ENCODE measurements at places on chromosomes 16 and 17.

GRCh38 chr16:13772782-13773181 lies 147.2 kb upstream of the ERCC4 start:
- DNase-seq, result no peak

DNA sequence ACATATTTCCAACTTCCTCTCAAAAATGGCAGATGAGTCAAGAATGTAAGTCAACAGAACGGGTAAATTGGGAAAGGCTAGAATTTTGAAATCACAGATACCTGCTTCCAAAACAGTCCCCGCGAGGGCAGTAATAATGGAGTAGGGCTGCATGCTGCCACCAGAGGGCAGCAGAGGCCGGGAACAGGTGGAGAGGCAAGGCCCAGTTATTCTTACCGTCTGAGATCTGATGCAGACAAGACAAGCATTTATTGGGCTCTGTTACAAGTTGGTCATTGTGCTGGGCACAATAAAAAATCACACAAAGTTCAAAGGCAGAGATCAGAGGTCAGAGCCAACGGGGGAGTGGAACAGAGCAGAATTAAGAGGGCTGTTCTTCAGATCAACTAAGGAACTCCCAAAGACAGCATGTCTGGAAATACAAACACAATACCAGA lies 8.8 kb upstream of the MLKL start:
- DNase-seq, result no peak

DNA sequence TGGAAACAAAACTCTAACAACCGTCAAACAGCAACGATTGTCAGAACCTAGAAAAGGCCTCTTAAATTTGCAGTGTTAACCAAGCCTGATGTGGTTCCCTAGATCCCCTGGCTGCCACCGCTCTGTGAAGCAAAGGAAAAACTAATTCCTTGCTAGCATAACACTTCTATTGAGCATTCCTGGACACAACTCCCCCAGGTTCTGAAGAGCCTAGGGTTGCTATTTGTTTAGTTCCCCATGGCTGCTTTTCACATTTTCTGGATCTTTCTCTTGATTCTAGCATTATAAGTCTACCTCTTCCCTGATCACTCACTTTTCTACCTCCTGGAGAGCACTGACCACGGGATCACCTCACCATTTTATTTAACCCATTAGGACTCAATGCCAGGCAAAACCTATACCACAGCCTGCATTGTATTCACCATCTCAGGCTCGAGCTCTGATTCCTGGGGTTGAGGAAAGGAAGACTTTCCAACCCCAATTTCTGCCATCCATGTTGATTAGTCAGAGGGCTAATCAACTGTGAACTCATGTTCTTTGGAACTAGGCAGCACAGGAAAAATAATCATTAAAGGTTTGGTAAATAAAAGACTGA lies 692 bp upstream of the KCNJ16 start:
- no peak for DNase-seq

DNA sequence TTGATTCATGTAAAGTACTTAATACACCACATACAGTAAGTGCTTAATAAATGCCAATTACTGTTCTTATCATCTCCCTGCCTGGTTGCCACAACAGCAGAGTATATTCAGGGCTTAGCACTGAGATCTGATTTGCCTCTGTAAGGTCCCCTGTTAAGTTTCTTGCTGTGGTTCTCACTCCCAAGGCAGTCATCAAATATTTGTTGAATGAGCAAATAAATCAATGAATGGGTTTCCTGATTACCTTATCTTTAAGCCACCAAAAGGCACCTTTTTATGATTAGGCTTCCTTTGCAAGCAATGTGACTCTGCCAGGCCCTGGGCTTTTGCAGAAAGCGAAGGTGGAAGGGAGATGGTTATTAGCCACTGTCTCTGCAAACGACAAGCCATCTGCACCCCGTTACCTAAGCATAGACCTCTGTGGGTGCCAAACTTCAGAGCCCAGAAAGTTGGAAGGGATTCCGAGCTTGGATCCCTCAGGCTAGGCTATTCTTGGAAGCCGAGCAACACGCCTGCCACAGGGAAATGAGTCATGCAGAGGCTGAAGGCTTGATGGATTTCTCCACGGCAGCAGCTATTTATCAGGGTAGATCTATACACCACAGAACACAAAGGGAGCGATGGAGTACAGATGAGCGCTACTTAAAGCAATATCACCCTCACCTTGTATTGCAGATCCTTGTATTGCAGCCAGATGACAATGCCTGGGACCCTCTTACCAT lies 102.0 kb downstream of the GRIN2A start:
- no peak for DNase-seq

DNA sequence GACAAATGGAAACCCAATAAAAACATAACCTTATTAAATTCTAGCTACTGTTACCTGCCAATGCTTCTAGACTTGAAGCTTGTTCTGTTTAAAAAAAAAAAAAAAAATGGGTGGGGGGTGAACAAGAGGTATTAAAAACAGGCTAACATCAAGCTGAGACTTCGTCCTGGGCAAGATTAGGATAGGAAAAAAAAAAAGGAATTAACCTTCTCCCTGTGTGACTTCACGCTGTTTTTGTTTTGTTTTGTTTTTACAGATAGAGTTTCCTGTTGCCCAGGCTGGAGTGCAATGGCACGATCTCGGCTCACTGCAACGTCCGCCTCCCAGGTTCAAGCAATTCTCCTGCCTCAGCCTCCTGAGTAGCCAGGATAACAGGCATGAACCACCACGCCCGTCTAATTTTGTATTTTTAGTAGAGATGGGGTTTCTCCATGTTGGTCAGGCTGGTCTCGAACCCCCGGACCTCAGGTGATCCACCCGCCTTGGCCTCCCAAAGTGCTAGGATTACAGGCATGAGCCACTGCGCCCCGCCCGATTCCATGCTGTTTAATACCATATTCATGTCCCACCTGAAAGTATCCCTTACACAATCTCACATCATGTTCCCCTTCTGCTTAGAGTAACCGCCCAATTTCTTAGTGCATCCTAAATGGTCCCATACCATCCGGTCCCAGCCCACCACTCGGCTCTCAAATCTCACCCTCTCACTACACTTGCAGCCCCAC lies 2.2 kb downstream of the USP31 start:
- no peak for DNase-seq

DNA sequence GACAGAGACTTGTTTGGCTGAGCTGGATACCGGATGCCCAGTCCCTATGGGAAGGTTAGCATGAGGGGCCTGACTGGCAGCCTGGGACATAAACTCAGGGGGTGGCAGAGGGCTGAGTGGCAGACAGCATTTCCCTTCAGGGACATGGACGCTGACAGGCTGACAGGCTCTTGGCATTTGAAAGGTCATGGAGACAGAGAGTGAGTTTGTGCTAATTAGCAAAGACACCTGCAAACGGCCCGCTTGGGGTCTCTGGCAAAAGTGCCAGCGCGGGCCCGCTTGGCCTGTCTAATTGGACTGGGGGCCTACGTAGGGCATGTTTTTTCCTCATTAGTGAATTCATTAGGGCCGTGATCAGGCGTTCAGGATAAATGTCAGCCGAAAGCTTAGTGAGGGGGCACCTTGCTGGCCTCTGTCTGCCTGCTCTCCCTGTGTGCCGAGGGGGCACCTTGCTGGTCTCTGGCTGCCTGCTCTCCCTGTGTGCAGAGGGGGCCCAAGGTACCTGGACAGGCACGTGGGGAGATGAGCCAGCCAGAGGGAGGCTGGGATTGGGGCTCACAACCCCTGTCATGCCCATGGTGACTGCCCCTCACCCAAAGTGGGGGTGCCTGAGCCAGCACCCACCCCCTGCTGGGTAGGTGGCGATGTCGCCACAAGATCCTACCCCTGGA lies 7.7 kb downstream of the NECAB2 start:
- DNase-seq, result no peak

- DNase-seq, result no peak
Measured at GRCh38 chr17:683499-684254, 31.0 kb downstream of the VPS53 start.

DNA sequence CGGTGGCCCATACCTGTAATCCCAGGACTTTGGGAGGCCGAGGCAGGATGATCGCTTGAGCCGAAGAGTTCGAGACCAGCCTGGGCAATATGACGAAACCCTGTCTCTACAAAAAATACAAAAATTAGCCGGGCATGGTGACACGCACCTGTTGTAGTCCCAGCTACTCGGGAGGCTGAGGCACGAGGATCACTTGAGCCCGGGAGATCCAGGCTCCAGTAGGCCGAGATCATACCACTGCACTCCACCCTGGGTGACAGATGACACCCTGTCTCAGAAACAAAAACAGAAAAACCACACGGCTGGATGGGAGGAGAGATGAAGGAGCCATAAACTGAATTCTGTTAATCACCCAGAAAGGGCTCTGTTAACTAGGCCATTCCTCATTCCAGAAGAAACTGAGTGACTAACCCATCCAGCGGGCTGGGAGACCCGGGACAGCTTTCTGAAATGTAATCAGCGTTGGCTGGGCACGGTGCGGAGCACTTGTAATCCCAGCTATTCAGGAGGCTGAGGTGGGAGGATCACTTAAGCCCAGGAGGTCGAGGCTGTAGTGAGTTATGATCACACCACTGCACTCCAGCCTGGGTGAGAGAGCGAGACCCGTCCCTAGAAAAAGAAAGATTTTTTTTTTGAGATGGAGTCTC lies 641 bp upstream of the NT5C3B start:
- no peak for DNase-seq

DNA sequence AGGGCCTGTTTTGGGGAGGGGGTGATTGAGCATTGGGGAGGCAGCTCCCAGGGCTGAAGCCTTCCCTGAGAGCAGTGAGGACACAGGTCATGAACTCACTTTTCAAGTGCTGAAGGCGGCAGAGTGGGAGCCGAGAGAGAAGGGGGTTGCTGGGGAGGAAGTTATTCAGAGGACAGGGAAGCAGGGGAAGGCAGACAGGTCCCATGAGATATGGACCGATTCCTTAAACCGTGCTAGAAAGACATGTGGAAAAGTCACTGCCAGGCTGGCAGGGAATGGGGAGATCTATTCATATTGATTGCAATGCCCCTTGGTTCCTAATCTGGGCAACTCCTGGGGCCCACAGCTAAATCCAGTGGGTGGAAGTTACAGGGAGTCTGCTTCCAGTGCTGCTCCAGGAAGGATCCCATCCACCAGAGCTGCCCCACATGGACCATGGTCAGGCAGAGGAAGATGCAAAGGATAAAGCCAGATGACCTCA lies 1.1 kb downstream of the CCL4 start:
- DNase-seq, result no peak

DNA sequence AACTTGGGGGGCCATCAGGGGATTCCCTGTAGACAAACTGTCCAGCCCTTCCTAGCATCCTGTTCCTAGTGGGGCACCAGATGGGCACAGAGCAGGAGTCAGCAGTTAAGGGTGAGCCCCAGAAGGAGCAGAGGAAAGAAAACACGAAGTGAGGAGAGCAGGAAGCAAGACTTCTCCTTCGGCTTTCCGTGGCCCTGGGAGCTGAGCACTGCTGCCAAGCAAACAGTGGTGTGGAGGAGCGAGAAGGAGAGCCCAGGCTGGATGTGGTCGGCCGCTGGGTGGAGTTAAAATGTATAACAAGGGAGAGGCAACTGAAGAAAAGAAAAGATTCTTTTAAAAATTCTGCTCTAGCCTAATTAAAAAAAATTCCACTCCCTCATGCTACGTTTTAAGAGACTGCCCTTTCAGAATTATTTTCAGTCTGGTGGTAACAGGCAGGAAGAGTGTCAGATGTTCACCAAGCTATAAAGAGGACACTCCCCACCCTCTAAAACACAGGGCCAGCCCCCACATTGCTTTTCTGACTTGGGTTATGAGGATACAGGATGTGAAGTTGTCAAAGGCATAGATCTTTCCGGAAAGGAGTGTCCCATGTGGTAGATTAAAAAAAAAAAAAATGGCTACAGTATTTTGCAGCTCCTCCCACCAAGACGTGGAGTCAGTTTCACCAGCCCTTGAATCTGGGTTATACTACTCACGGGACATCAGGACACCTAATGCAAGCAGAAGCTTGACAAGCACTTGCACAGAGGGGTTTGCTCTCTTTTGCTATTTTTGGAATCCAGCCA lies 74.9 kb upstream of the ZFHX3 start:
- DNase-seq, result no peak

- DNase-seq, result no peak
Measured at GRCh38 chr17:2445638-2446037, 44.8 kb upstream of the MNT start.

- no peak for DNase-seq
Measured at GRCh38 chr16:89314357-89314756, 96.9 kb downstream of the ZNF778 start.

DNA sequence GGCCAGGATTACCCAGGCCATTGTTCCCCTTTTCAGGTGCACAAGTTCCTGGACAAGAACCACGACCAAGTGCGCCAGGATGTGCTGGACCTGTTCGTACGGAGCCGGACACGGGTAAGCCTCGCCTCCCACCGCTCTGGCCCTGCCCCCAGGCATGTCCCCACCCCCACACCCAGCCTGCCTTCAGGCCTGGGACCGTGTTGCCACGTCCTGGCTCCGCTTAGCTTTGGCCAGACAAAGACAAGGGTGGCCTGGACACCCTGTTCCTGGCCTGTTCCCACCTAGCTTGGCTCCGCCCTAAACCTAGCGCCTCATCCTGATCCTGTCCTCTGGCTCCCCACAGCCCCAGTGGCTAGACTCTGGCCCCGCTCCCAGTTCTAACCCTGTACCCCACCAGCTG lies 30.9 kb downstream of the MYO15A start:
- no peak for DNase-seq

DNA sequence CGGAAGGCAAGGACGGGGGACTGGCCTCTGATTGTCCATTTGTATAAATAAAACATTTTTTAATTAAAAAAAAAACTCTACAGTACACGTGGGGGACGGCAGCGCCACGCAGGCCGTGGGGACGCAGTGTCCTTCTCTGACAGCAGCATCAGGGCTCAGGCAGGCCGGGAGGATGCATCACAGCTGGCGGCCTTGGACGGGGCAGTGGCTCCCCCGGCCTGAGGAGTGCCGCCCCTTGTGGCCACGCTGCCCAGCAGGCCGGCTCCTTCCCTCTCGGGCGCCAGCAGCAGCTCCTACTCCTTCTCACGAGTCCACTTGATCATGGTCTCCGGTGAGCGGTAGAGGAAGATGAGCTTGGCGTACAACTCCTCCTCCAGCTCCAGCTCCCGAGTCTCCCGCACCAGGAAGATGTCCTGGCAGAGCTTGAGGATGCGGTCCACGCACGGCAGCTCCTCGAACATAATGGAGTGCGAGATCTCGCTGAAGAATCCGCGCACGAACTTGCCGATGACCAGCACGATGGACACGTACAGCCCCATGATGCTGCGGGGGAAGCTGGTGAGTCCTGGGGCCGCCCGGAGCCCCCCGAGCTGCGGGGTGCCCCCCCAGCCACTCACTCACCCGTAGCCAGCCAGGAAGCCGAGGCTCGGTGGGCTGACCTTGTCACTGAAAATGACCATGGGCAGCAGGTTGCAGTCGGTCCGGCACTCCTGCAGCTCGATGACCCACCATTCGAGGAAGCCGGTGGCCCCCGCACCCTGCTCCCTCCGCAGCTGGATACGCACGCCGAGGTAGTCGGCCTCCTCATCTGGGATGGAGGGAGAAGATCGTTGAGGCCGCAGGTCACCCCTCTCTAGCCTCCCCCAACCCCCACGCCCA lies 9.2 kb downstream of the CTU2 start:
- DNase-seq, result no peak

- DNase-seq, result no peak
Measured at GRCh38 chr16:80656711-80657150, 115.9 kb downstream of the DYNLRB2 start.

- DNase-seq, result no peak
Measured at GRCh38 chr16:55338646-55339045, 14.6 kb downstream of the IRX6 start.

- no peak for DNase-seq
Measured at GRCh38 chr16:17375461-17376304, 95.1 kb downstream of the XYLT1 start.

Data from esophagus squamous epithelium (tissue), 5 donors.